ENCODE measurements at places on chromosomes 12 and 14.

DNA sequence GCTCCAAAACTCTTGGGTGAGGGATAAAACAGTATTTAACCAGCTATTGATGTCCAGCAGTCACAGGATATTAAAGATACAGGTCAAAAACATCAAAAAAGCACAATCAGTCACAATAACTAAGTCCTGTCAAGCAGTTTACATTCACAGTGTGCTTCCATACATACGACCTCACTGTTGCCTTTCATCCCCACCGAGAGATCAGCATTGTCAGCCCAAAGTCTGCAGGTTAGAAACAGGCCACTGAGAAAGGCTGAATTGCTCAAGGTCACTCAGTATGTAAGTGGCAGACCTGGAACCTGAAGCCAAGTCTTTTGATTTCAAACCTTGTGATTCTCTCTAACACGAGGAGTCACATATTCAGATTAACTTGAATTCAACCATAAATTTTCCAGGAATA lies 124.9 kb downstream of the GXYLT1 start:
- DNase-seq, result no peak

DNA sequence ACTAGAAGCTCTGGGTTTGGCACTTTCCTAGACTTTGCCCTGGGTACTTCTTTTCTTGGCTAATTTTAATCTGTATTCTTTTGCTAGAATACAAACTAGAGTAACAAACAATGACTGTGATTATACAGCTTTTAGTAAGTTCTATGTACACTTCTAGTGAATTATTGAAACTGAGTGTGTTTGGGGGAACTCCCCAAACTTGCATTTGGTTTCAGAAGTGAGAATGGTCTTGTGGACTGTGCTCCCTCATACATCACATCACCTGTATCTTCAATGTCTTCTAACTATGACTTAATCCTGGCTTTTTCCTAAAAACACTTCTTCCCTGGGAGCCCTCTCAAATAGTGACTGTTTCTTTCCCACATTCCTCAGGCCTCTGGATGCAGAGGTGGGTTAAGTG lies 23.6 kb upstream of the SSTR1 start:
- DNase-seq, result no peak

GRCh38 chr14:43145361-43145760 lies 1361.7 kb downstream of the FSCB start:
- DNase-seq, result no peak

GRCh38 chr14:23153851-23154796 lies 29.3 kb downstream of the SLC7A8 start:
- no peak for DNase-seq

DNA sequence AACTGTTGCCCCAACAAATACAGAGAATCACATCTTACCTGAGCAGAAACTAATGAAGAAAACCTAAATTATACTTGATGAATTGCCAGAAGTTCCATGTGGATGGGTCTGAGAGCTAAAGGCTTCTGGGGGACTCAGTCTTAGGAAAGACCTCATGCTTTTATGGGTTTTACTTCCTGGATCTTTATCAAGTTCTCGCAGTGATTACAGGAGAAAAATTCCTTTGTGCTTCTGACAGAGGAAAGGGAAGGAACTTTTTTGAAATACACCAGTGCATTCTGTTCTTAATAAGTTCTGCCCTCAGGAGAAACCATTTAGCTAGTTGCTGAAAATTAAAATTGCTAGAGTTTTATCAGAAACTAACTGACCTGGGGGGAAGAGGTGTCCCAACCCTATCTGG lies 203.9 kb upstream of the KITLG start:
- no peak for DNase-seq

- DNase-seq, result no peak
Observed at GRCh38 chr12:66397574-66398290, 95.4 kb downstream of the HELB start.

- DNase-seq, result no peak
Observed at GRCh38 chr14:38083039-38083438, 124.7 kb upstream of the SSTR1 start.

- DNase-seq, result no peak
Observed at GRCh38 chr12:94195483-94195882, 47.1 kb downstream of the PLXNC1 start.

DNA sequence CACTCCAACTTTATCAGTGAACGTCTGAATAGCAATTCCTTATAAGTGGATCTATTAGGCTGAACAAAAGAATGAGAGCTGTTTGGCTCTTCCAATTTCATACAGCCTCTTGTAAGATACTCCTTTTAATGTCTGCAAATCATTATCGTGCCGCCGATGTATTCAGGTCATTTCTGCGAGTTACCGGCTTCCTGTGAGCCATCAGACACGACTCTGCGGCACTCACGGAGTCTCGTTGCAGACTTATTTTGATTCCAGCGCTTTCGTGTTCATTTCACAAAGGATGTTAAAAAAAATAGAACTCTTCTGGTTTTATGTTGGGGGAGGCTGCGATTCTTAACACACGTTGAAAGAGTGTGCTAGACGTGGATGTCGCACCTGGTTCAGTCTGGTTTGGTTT lies 106.6 kb downstream of the GLT1D1 start:
- DNase-seq, result no peak

DNA sequence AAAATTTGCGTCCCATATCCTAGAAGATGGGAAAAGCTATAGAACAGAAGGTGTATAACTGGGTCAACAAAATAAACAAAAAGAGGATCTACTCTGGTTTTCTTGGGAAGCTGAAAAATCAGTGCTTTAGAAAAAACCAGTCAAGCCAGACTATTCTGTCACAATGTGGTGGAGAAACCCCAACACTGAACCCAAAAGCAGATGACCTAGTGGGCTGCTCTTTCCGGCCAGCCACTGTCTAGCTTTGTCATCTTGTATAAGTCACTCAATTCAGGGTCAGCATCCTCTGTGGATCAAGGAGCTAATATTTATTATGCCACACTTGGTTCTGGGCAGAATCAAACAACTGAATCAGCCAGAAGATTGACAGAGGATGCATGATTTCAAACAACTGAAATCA lies 26.6 kb upstream of the TMCC3 start:
- no peak for DNase-seq

DNA sequence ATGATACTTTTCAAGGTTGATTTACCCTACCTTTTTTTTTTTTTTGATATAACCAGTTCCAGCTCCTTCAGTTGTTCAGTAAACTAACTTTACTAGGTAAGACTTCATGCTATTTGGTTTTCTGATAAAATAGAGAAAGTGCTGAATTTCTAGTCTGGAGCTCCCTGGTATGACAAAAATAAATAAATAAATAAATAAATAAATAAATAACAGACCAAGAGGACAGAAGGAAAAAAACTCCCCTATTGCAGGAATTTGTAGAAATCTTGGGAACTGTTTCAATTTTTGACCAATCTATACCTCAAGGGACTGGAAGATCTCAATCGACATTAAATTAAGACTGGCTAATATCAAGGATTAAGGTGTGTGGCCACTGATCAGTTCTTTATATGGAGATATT lies 230.7 kb upstream of the PDZRN4 start:
- no peak for DNase-seq

- no peak for DNase-seq
Observed at GRCh38 chr14:54676812-54677708, 110.1 kb downstream of the SAMD4A start.

DNA sequence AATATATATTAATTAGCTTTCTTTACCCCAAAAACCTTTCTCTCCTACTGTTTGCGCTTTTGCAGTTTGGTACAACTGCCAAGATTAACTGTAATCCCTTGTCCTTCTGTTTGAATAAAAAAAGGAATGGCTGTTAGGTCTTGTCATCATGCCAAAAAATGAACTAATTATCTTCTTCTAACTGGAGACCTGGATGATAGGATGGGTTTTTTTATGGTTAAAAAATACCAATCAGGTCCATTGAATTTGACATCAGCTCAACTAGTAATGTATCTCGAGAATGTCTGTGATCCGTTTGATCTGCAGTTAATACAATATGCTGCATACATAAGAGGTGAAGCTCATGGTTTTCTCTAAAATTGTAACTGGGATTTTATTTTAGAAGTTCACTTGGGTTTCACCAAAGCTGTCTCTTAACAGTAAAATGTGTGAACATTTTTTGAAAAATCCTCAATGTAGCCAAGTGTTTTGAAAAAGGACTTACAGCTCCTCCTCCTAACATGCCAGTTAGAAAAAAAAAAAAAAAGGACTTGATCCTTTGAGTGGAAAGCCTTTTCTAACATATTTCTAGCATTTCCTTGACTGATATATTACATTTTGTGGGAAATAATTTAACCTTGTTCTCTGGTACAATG lies 96.8 kb downstream of the SRGAP1 start:
- no peak for DNase-seq

DNA sequence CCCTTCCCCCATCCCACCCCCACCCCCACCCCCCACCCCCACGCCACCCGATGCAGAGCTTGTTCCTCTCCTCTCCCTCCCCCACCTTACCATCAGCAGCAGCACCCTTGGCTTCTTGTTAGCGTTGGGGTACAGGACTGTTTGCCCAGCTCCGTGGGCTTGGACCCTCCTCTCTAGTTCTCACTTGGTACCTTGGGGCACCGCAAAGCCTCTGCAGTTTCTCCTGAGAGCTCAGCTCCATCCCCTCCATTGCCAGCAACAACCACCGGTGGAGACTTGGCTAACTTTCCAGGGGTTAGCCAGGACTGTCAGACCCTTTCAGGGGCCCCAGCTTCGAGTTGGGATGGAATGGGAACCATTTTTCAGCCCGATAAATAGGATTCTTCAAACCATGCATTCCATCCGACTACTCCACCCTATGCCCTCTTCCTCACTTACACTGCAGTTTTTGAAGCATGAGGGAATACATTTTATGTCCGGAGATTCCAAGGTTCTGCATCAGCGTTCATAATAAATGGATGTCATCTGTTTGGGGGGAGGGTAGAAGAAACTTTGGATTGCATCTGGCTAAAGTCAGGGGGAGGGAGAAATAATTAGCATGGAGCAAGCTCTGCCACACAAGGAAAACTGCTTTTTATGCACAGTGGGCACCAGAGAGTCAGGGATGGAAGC lies 1.1 kb downstream of the SCN8A start:
- no peak for DNase-seq

DNA sequence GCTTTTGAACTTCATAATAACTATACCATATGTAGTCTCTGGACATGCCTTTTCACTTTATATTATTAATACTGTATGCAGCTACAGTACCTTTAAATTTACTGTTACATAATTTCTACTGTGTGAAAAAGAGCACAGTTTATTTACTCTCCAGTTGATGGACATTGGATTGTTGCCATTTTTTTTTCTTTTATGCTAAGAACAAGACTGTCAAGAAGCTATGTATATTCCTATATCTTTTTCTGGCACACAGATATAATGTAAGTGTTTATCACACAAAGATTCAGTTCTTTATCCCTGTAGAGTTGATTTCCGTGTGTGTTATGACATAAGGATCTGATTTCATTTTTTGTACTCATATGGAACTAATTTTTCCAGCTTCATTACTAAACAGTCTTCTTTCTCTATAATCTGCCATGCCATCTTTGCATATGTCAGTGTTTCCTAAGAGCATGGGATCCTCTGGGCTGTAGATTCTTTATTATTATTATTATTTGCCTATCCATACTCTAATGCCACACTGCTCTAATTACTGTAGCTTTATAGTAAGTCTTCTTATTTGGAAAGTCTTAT lies 593.0 kb upstream of the ATP2B1 start:
- no peak for DNase-seq
